ENCODE measurements at places on chromosomes 6 and 20.

DNA sequence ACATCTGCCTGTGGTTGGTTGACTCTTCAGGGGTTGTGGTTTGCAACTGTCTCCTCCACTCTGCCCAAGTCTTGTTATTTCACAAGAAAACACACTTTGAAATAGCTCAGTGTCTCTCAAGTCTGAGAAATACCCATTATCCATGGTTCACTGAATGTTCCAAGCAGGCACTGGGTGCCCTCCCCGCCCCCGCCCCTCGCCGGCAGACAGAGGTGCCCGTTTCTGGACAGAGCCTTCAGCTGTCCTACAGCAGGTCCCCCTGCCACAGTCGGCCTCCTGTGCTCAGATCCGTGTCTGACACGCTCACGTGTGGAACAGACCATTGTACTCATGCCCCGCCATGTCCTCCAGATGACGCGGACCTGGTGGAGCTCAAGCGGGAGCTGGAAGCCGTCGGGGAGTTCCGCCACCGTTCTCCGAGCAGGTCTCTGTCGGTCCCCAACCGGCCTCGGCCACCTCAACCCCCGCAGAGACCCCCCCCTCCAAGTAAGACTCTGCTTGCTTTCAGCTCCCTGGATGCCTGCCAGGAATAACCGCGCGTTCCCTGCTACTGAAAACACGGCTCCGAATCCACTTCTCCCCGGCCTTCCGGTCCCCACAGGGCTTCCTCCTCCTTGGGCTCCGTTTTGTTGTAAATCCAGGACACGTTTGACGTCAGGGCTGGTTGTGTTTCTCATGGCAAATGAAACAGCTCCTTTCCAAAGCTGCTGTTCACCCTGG, 81.4 kb downstream of the SERAC1 start:
- H3K4me1 ChIP-seq = peaks cover 22% of the 10 kb centered on the region
- peak overlapping the region; percentile 25 for H3K4me3 ChIP-seq
- H3K27ac ChIP-seq = peak overlapping the region; percentile 56
- H3K27me3 ChIP-seq = no peaks in the 10 kb centered on the region

- H3K27me3 ChIP-seq = no peaks in the 10 kb centered on the region
- peaks cover 22% of the 10 kb centered on the region for H3K4me1 ChIP-seq
- no peak overlapping the region for H3K4me3 ChIP-seq
These were observed 136.8 kb downstream of the ZDHHC14 start for GRCh38 chr6:157517601-157518359.

DNA sequence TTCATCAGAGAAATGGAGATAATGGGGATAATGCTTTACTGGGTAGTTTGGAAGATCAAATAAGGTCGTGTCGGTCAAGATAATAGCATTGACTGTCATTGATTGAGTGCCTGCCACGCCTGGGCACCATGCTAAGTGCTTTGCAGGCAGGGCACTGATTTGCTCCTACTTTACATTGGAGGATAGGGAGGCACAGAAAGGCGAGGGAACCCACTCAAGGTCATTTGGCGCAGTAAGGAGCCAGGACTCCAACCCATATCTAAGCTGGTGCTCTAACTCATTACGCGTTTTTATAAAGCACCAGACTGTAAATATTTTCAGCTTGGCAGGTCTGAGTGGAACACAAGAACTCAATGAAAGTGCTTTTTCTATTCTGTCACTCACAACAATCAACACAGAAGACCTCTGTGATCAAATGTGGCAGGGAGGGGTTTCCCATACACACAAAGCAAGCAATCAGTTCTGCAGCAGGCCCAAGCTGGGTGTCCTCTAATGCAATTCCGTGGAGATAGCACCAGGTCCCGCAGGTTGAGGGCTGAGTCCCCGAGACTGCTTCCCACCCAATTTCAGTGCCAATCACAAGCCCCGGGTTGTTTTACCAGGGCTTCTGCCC, 373.6 kb downstream of the CDH26 start:
- H3K4me3 ChIP-seq = no peak overlapping the region
- H3K27ac ChIP-seq = no peak overlapping the region
- H3K36me3 ChIP-seq = no peaks in the 10 kb centered on the region
- no peaks in the 10 kb centered on the region for H3K4me1 ChIP-seq

GRCh38 chr6:161463071-161463470, 189.2 kb upstream of the AGPAT4 start:
- H3K27me3 ChIP-seq = no peaks in the 10 kb centered on the region
- no peaks in the 10 kb centered on the region for H3K36me3 ChIP-seq
- no peak overlapping the region for H3K4me3 ChIP-seq
- no peak overlapping the region for H3K27ac ChIP-seq
- H3K4me1 ChIP-seq = no peaks in the 10 kb centered on the region

- H3K36me3 ChIP-seq = peaks cover 75% of the 10 kb centered on the region
- H3K27me3 ChIP-seq = no peaks in the 10 kb centered on the region
- no peak overlapping the region for H3K4me3 ChIP-seq
- peak overlapping the region; percentile 81 for H3K27ac ChIP-seq
These were observed 16.6 kb downstream of the IRF4 start for GRCh38 chr6:408148-408547.

GRCh38 chr6:105896052-105896820, 189.9 kb upstream of the PRDM1 start:
- H3K27me3 ChIP-seq = peaks cover 6% of the 10 kb centered on the region
- H3K4me3 ChIP-seq = no peak overlapping the region

- H3K4me1 ChIP-seq = no peaks in the 10 kb centered on the region
- no peaks in the 10 kb centered on the region for H3K36me3 ChIP-seq
- no peaks in the 10 kb centered on the region for H3K27me3 ChIP-seq
- no peak overlapping the region for H3K27ac ChIP-seq
These were observed 109.6 kb upstream of the RREB1 start for GRCh38 chr6:6998194-6998569.

DNA sequence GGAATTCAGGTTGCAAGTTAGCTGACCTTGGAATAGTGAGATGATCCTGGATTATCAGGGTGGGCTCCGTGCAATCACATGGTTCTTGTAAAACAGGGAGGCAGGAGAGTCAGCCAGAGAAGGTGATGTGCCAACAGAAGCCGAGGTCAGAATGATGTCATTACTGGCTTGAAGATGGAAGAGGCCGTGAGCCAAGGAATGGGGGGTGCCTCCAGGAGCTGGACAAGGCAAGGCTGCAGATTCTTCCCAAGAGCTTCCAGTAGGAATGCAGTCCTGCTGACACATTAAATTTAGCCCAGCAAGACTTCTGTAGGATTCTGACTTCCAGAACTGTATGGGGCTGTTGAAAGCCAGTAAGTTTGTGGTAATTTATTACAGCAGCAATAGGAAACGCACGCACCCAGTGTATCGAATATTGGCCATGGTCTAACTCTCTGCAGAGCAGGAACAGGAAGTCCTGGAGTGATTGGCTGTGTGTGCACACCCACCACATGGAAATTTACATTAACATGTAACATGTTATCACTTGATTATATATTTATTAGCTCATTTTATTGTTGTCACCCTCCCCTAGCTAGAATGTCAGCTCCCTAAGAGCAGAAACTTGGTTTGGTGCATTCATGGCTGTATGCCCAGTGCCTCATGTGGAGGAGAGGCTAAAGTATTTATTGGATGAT, 19.1 kb downstream of the SLC24A3 start:
- H3K27ac ChIP-seq = no peak overlapping the region
- no peak for DNase-seq
- H3K4me1 ChIP-seq = no peaks in the 10 kb centered on the region
- H3K4me3 ChIP-seq = no peak overlapping the region
- H3K27me3 ChIP-seq = peaks cover 24% of the 10 kb centered on the region

DNA sequence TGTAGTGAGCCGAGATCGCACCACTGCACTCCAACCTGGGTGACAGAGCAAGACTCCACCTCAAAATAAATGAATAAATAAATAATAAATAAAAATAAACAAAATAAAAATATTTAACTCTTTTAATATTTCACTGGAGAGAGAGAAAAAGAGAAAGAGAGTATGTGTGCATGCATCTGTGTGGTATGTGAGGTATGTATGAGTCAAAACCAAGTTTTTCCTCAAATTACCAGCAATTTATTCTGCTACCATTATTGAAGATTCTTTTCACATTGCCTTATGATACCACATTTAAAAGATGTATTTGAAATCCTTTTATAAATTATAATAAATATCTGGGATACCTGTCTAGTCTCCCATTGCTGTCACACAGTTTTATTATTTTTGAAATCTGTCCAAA, 122.1 kb downstream of the CD164 start:
- H3K4me3 ChIP-seq = no peak overlapping the region
- no peaks in the 10 kb centered on the region for H3K36me3 ChIP-seq
- H3K27ac ChIP-seq = no peak overlapping the region
- peaks cover 12% of the 10 kb centered on the region for H3K4me1 ChIP-seq
- DNase-seq = no peak

GRCh38 chr6:326896-327537, 34.7 kb downstream of the DUSP22 start:
- no peaks in the 10 kb centered on the region for H3K4me1 ChIP-seq
- DNase-seq = no peak
- peak overlapping the region; percentile 52 for H3K27ac ChIP-seq

- peaks cover 3% of the 10 kb centered on the region for H3K36me3 ChIP-seq
- DNase-seq = no peak
- H3K27me3 ChIP-seq = peaks cover 29% of the 10 kb centered on the region
- H3K4me1 ChIP-seq = peaks cover 16% of the 10 kb centered on the region
- H3K27ac ChIP-seq = no peak overlapping the region
- no peak overlapping the region for H3K4me3 ChIP-seq
These were observed 152.3 kb downstream of the OR2B2 start for GRCh38 chr6:27759930-27760329.

DNA sequence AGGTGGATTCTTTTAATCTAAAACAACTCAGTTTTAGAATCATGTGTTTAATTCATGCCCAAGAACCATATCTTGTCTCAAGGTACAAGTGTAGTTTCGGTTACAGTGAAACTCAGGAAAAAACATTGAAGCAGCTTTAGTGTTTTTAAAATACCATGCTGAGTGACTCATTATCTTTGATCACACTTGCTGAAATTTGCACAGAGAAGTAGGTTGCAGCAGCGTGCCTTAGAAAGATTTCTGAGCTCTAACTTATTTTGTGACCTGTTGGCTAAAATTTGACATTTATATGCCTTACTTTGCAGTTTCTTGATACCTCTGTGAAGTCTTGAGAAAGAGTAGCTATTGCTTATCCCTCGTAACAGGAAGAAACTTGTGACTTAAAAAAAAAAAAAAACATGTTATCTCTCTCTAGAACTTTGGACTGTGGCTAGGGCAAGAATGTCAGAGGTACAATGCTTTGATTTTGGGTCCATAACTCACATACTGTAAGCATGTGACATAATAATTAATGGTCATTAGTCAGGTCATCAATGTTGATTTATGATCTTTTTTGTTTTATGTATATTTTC, 34.5 kb upstream of the FUCA2 start:
- H3K36me3 ChIP-seq = peaks cover 3% of the 10 kb centered on the region
- H3K27me3 ChIP-seq = no peaks in the 10 kb centered on the region
- H3K27ac ChIP-seq = no peak overlapping the region
- no peak overlapping the region for H3K4me3 ChIP-seq
- DNase-seq = no peak

- peak overlapping the region; percentile 27 for H3K4me3 ChIP-seq
- no peaks in the 10 kb centered on the region for H3K36me3 ChIP-seq
- peak overlapping the region; percentile 51 for H3K27ac ChIP-seq
These were observed 625.4 kb downstream of the QKI start for GRCh38 chr6:164039954-164040375.

- peak overlapping the region; percentile 78 for H3K4me3 ChIP-seq
- H3K27me3 ChIP-seq = no peaks in the 10 kb centered on the region
- DNase-seq = no peak
- peak overlapping the region; percentile 93 for H3K27ac ChIP-seq
- peaks cover 52% of the 10 kb centered on the region for H3K36me3 ChIP-seq
These were observed 10.1 kb downstream of the EZR start for GRCh38 chr6:158808941-158809678.

DNA sequence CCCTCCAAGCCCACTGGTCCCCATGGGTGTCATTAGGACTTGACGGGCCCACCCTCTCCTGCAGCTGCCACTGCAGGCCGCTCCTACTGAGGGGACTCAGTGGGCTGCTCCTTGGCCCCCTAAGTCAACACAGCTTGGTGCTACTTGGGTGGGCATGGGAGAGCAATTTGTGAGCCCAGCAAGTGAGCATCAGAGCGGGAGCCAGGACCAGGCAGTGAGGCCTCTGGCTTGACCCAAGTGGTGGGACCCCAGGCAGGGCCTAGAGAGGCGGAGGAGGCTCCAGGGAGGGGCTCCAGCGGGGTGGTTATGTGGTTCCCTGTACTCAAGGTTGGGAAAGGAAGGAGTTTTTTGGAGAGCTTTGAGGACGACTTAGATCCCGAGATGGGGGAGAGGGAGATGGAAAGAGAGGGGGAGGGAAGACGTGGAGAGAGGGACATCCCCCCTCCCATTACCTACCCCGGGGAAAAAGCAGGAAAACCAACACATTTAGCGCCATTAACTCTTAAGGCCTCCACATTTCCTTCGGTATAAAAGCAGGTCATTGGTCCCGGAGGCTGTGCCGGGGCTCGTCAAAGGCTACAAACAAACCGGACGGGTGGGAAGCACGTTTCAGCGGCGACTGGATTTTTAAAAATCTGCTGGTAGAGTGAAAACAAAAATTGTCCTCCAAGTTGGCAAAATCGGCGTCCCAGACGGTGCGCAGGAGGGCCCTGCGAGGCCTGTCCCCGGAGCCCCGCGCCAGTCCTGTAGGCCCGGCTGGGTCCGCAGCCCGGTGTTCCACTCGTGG, 8.8 kb downstream of the FOXC1 start:
- H3K4me1 ChIP-seq = peaks cover 6% of the 10 kb centered on the region
- peak overlapping the region; percentile 27 for H3K27ac ChIP-seq
- H3K27me3 ChIP-seq = peaks cover 58% of the 10 kb centered on the region
- no peak for DNase-seq
- H3K36me3 ChIP-seq = peaks cover 7% of the 10 kb centered on the region
- peak overlapping the region; percentile 29 for H3K4me3 ChIP-seq

DNA sequence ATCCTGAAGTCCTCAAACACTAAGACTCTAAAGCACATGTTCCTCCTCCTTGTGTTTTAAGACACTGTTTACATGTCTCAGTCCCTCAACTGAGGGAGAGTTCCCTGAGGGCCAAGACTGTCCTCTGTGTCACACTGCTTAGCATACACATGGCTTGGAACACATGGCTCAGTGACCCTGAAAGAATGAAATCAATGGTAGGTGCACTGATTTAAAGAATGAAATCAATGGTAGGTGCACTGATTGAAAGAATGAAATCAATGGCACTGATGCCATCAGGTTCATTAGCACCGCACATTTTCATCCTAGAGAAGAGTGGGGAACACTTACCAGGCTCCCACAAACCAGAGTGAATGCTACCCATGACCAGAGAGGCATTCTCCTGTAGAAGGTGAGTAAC, 9.8 kb downstream of the TOMM34 start:
- DNase-seq = no peak
- H3K4me3 ChIP-seq = no peak overlapping the region
- H3K27ac ChIP-seq = peak overlapping the region; percentile 2
- peaks cover 25% of the 10 kb centered on the region for H3K4me1 ChIP-seq
- peaks cover 56% of the 10 kb centered on the region for H3K36me3 ChIP-seq

DNA sequence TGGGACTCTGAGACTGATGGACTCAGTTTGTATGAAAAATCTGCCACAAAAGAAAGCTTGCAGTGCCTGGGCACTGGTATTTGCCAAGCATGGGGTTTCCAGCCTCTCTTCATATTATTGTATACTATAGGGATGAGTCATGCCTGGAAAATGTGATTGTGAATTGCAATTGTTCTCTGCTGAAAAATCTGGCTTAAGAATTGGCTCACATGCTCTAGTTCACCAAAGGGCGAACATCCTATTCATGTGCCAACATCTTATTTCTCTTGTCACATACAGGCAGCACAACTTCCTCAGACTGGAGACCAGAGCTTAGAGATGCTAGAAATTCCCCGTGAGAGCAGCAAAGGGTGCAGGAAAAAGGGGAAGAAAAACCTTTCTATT, 103.6 kb upstream of the KCNK16 start:
- H3K36me3 ChIP-seq = no peaks in the 10 kb centered on the region
- peaks cover 6% of the 10 kb centered on the region for H3K27me3 ChIP-seq
- DNase-seq = peak; percentile 41
- peaks cover 7% of the 10 kb centered on the region for H3K4me1 ChIP-seq

- H3K4me1 ChIP-seq = no peaks in the 10 kb centered on the region
- H3K36me3 ChIP-seq = no peaks in the 10 kb centered on the region
These were observed 7.0 kb upstream of the NINL start for GRCh38 chr20:25592135-25592852.

Data from stimulated activated naive B cell treated with anti-CD40 and anti-IgM and Interleukin-4, amounts not matched to agents 10 μg/mL and 1 μg/mL and 100 μg/mL, for 72 hours (primary cell).